ENCODE measurements at places on chromosomes 7 and 10. TPM values are rescaled to one million over a fixed set of nuclear protein-coding genes. Genes with fewer than 3 reads are reported as not detected.

Gene EPHA1
- total RNA-seq: 2.8 TPM

Gene CLRN3
- total RNA-seq: not detected

Gene AGAP5
- total RNA-seq: 10.3 TPM

Gene SFTPA1
- not detected for total RNA-seq

Gene LRGUK
- 0.14 TPM for total RNA-seq

Gene MMD2
- total RNA-seq: not detected

Gene AKR1B15
- not detected for total RNA-seq

Gene WIPF3
- not detected for total RNA-seq

Gene PNLIPRP1
- not detected for total RNA-seq

Gene HELLS
- 118 TPM for total RNA-seq

Gene MARVELD1
- 1.8 TPM for total RNA-seq

Gene KLF14
- total RNA-seq: not detected

Gene GPRIN2
- total RNA-seq: not detected

Gene C10orf71
- not detected for total RNA-seq

Gene CLDN4
- 0.12 TPM for total RNA-seq

Gene TFPI2
- total RNA-seq: not detected

Gene RAPGEF5
- 1.5 TPM for total RNA-seq

Gene ADAM12
- 1.7 TPM for total RNA-seq

Gene TAS2R41
- total RNA-seq: not detected

Gene SFRP5
- not detected for total RNA-seq

Gene GCK
- 1.3 TPM for total RNA-seq

DNA sequence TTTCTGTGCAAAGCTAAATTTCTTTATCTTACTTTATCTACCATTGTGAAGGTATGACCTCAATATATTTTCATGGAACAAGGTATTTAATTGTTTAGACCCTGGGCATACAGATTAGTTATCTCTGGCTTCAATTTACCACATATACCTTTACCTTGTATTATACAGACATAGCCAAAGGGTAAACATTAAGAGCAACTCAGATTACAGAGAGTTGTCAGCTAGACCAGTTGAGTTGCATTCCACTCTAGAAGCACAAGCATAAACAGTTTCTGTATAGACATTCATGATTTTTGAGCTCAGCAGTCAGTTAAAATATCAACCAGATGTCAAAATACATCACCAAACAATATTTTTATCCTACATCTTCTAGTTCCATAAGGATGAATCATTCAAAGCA, 857.3 kb upstream of the ZWINT start:
- DNase-seq: no peak

GRCh38 chr10:79400146-79401004, 45.0 kb downstream of the ZCCHC24 start:
- peak; percentile 82 for DNase-seq

DNA sequence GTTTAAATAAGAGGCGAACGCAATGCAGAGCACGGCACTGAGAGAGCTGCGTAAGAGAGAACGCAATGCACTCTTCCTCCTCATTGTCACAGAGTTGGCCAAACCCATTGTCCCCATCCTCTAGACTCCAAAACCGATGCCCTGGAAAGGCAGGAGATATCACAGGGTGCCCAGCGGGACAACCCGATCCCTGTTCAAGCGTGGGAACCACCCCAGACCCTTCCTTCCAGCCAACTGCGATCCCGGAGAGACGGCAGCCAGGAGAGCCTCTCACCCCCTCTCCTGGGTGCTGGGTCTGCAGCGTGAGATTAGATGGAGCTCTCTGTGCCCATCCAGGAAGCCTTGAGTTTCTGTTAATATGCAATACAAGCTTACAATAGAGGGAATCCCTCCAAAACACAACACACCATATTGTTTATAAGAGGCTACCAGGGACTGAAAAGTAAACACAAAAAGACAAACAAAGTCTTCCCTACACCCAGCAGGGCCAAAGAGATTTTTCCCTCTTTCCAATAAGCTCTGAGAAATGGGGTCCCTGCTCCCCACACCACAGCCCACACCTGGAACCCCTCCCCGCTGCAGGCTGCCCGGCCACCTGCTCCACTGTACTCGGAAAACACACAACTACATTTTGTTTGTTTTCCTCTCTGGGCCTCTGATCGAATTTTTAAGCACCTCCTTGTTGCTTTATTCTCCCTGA, 187.6 kb downstream of the ADARB2 start:
- DNase-seq: no peak

- no peak for DNase-seq
These were observed 94.6 kb downstream of the ELMO1 start for GRCh38 chr7:37353949-37354655.

DNA sequence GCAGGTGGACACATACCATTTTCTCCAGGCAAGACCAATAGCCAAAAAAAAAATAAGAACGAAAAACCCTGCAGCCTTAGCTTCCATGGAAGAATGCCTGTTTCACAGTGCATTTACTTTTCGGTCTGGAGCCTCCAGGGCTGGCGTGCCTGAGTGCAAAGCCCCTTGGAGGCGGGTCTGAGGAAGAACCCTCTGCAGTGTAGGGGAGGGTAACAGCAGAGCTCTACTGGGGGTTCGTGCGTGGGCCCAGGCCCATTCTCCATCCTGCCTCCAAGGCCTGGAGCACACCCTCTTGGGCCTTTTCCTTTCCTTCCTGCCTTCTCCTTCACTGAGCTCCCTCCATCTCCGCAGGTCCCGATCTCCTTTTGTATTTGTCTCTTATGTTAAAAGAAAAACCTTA, 172.3 kb upstream of the GLI3 start:
- no peak for DNase-seq

GRCh38 chr7:102890292-102890970, 22.4 kb upstream of the LRRC17 start:
- no peak for DNase-seq

DNA sequence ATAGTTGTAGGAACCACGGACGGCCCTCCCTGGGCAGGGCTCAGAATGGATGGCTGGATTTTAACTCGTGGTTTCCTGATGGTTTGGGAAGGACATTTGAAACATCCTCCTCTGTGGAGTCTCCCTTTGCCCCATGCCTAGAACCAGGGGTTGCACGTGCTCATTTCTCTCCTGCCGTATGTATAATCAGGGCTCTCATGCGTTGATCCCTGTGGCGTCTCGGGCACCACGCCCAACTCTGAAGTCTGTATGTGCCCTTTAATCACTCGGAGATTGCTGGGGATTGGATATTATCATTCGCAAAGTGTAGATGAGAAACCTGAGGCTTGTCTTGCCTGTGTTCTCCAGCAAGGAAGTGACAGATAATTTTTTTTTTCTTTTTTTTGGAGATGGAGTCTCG, 257.1 kb downstream of the CAMK1D start:
- peak; percentile 29 for DNase-seq

- no peak for DNase-seq
These were observed 722.2 kb downstream of the PARD3 start for GRCh38 chr10:34092891-34093290.

DNA sequence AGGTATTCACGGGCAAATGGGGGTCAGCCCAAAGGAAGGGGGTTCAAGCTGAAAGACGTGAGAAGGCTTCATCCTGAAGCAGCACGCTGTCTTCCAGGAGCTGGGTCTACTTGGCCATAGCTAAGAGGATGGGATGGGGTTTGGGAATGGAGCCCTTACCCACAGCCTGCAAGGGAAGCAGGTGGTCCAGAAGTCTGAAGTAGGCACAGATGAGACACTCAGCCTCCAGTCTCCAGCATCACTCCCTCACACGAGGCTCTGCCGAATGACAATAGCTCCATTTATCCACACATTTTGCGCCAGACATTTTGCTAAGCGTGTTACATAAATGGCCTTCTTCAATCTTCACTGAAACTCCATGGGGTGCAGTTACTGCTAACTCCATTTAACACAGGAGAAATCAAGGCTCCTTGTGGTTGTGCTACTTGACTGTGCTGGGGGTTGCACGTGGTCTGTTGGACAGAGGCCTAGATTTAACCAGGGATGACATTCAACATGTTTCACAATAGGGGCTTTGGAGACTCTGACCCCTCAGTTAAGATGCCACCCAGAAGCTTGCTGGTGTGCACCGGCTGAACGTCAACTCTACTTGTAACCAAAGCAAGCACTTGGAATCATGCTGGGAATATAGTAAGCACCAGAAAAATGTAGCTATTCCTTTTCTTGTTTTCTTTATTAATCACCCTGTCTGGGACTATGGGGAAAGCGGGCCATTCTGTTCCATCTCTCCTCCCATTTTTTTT, 85.3 kb downstream of the FAM241B start:
- DNase-seq: no peak

- DNase-seq: no peak
These were observed 21.0 kb upstream of the LRRC17 start for GRCh38 chr7:102891693-102892261.

- peak; percentile 24 for DNase-seq
These were observed 17.2 kb upstream of the PSAP start for GRCh38 chr10:71868192-71868697.

DNA sequence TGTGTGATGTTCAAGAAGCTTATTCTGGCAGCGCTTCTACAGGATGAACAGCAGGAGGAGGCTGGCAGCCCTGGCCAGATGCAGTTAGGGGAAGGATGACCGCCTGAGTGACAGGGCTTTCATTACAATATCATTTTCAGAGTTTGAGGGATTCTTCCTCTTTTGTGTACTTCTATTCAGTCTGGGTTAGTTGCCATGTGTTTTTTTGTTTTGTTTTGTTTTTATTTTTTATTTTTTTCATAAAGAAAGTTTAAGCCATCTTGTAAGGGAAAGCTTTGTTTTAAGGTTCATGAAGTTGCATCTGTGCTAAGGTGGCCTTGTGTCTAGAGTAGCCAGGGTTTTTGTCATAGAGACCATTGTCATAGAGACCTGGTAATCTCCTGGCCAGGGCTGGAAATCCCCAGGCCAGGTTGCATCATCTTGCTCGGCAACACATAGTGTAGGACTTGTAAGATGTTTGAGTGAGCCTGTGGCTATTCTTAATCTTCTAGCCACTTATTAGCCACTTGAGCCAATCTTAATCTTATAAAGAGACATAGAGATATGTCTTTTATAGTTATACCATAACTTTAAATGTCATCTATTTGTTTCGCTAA, 230.5 kb upstream of the TMEM229A start:
- DNase-seq: peak; percentile 16

- DNase-seq: no peak
These were observed 350.4 kb downstream of the RPS24 start for GRCh38 chr10:78384049-78384431.

DNA sequence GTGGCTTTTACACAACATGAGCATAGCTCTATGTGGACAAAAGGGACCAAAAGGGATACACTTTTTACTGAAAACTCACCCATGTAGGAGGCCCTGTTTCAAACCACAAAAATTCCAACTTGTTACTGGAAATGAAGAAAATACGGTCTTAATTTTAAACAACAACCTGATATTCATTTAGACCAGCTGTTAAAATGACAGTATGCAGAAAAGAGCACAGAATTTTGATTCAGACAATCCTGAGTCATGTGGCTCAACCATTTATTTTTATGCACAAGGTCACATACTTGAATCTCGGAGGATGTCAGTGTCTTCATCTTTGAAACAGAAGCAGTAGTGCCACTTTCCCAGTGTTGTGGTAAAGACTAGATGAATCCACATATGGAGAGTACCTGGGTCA, 426.5 kb upstream of the NFE2L3 start:
- no peak for DNase-seq

DNA sequence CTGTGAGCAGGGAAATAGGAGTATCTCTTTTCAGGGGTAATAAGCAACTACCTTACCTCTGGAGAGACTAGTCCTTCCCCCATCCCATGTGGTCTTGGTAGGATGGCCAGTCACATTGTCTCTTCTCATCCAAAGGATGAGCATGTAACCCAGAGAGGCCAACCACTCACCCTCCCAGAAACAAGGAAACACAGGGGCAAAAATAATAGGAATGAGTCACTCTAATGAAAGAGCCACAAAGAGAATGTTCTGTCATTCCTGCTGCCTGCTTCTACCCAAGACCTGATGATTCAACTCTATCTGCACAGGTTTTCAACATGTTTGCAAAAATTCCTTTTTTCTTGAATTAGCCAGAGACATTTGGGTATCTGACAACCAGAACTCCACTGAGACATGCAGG, 99.3 kb upstream of the NFE2L3 start:
- no peak for DNase-seq

- peak; percentile 76 for DNase-seq
These were observed at the start of gene ZPBP for GRCh38 chr7:50092579-50093491. Gene ZPBP (minus strand): TSS chr7:50093246. CDS start chr7:50093194, 52 bp downstream.

GRCh38 chr7:47577321-47577919, 4.5 kb downstream of the TNS3 start:
- no peak for DNase-seq

- DNase-seq: no peak
These were observed 123.0 kb upstream of the TNRC18 start for GRCh38 chr7:5546626-5547025.

DNA sequence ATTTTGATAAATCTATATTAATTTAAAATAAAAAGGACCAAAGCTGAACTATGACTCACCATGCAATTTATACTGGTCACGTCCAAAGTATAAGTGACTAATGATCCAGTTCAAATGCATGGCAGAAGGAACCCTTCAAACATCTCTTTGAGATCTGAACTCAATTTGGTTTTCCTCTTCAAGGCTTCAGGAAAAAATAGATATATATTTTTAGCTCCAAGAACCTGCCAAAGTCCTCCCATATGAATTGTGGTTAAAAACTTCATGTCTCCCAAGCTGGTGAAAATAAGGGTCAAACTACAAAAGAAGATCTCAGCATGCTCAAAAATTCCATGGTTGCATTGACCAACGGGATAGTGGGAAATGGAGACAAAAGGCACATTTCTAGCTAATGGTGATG, 34.6 kb upstream of the PDE1C start:
- DNase-seq: no peak

GRCh38 chr10:80253266-80253962, 36.0 kb downstream of the MAT1A start:
- no peak for DNase-seq

- peak; percentile 42 for DNase-seq
These were observed 3.6 kb upstream of the ARID5B start for GRCh38 chr10:61897671-61898434.

- DNase-seq: peak; percentile 15
These were observed 23.5 kb downstream of the SGCE start for GRCh38 chr7:94632338-94633013.

DNA sequence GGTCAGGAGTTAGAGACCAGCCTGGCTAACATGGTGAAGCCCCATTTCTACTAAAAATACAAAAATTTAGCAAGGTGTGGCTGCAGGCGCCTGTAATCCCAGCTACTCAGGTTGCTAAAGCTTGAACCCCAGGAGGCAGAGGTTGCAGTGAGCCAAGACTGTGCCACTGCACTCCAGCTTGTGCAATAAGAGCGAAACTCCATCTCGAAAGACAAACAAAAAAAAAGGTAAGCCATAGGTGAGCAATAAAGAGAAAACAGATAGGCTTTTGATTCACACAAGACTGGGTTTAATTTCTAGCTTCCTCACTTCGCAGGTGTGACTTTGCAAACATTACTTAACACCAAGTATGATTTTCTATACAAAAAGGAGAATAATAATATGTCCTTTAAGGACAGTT, 72.3 kb upstream of the ACBD5 start:
- peak; percentile 24 for DNase-seq

DNA sequence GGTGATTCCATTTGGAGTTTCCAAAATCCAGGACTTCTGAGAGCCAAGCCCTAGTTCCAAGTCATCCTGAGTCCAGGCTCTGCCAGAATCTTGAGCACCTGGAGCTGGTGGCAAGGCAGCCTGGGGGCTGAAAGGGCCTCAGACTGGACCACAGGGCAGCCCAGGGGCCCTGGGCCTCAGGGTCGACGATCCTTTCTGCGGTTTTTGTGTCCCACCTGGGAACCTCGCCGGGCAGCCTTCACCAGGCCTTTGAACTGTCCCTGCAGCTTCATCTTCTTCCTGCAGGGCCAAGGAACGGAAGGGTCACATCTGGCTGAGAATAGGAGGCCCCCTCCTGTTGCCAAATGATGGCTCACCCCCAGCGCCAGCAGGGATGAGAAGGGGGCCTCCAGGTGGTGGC, 22.4 kb upstream of the FRAT2 start:
- no peak for DNase-seq

- no peak for DNase-seq
These were observed 100.0 kb upstream of the TRIM24 start for GRCh38 chr7:138359870-138360559.

Measured in activated CD4-positive, alpha-beta T cell treated with anti-CD3 and anti-CD28 coated beads for 36 hours (primary cell).